ENCODE measurements at places on chromosomes 2 and 18.

- no peak for DNase-seq
Observed at GRCh38 chr2:9143264-9143815, 63.3 kb upstream of the ASAP2 start.

DNA sequence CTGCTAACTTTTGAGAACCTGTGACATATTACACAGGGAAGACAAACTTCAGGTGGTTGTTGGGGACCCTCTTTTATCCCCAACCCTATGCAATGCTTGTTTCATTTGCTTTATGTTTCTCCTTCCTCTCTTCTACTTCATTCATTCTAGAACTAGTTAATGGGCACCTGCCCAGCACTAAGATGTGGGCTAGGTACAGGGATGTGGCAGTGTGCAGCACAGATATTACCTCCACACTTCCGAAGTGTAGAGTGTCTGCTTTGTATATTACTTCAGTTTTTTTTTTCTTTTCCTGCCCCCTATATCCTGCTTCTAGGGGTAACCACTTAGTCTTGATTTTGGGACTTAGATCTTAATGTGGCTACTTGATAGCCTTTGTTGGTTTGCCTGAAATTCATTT, 35.1 kb downstream of the CD28 start:
- DNase-seq = no peak

GRCh38 chr2:22110244-22110651, 986.5 kb downstream of the TDRD15 start:
- DNase-seq = no peak

- DNase-seq = no peak
Observed at GRCh38 chr2:53569957-53570727, 197.5 kb upstream of the CHAC2 start.

GRCh38 chr2:196274387-196274809, 103.0 kb upstream of the STK17B start:
- DNase-seq = peak; percentile 23

DNA sequence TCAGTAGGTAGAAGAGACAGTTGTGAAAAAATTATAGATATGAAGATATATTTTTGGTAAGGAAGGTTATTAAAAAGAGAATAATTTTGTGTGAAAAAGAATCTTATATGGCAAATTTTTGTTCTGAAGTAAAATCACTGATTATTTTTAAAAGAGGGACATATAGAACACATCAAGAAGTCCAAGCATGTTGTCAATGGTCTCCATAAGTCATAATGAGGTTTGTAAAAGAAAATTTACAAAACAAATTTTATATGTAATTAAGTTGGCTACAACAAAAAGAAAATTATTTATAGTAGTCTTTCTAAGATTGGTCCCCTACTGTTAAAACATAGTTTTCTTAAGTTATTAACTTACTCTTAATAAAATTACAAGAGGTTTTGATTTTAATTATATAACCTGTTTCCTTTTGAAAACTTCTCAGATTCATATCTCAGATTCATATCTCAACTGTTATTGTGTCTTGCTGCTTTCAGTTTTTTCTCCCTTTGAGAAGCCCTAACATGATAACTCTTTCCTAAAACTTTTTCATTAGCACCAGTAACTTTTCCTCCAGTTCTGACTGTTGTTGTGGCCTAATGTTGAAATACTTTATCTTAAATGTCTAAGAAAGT, 81.2 kb downstream of the SH3YL1 start:
- no peak for DNase-seq

DNA sequence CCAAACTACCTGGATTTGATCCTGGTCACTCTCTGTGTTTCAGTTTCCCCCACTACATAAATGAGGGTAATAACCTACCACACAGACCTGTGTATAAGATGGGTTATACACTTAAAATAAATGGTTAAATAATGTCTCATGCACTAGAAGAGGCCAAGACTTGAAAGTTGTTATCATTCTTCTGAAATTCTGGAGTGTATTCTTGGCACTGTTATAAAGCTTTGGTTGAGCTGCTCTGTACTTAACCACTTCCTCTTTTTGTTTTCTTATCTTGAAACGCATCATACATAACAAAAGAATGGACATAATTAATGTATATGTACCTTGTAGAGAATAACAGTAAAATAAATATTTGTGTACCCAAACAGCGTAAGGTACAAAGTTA, 281.0 kb downstream of the AFF3 start:
- no peak for DNase-seq

DNA sequence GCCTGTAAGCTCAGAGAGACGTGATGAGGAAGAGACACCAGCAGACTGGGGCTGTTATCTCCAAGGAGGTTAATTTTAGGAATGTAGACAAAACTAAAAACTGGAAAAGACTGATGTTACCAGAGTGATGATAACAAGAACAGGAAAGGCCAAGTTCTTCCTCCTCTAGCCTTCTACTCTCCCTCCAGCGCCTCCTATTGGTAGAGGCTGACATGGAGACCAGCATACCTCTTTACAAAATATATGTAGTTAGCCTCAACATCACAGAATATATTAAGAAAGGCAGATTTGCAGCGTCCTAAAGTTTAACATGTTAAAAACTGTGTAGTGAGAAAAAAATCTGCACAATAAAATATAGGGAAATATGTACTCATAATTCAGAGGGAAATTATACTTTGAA, 66.0 kb downstream of the TCF4 start:
- no peak for DNase-seq

GRCh38 chr18:39348757-39349156, 1783.2 kb upstream of the CELF4 start:
- DNase-seq = no peak

- peak; percentile 52 for DNase-seq
Observed at GRCh38 chr2:222708274-222708710, 36.8 kb downstream of the MOGAT1 start.

- no peak for DNase-seq
Observed at GRCh38 chr2:226403369-226403768, 396.3 kb downstream of the IRS1 start.

- no peak for DNase-seq
Observed at GRCh38 chr2:112714836-112715631, 5.8 kb upstream of the NT5DC4 start.

DNA sequence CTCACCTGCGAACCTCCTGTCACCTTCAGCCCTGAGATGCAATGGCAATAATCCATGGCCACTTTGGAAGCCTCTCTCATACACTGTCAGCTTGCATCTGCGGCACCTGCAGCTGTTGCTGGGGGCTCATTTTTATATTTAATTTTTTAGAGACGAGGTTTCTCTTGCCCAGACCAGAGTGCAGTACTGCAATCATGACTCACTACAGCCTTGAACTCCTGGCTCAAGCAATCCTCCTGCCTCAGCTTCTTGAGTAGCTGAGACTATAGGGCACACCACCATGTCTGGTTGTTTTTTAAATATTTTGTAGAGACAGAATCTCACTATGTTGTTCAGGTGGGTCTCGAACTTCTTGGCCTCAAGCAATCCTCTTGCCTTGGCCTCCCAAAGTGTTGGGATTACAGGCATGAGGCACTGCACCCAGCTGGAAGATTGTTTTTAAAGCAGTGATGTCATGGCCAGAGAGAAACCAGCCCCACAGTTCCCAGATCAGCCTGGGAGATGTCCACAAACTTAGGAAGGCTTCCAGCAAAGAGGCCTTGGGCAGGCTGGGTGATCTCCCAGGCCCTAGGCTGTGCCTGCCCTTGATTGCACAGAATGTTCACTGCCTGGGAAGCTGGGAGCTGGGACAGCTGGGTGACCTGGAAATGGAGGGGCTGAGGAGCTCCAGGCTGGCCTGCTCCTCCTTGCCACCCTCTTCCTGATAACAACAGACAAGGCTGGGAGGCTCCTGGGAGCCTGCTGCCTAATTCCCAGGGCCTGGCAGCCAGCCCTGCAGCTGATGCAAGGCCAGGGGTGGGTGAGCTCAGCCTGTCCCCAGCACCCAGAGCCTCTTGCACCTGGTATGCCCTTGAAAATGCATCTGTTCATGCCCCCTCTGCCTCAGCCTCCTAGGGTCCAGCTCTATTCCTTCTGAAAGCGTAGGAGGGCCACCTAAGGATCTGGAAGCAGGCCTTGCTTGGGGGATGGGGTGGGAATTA, 27.1 kb downstream of the SH2D6 start:
- peak; percentile 8 for DNase-seq

DNA sequence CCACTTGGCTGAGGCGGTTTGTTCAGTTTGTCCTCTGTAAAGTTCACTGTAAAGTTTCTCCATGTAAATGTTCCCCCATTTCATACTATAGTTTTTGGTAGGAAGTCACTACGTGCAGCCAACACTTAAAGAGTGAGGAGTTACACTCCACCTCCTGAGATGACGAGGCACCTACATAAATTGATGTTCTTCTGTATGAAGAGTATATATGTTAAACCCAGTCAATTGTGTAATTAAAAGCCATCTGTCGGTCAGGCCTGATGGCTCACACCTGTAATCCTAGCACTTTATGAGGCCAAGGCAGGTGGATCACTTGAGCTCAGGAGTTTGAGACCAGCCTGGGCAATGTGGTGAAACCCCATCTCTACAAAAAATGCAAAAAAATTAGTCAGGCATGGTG, 7.6 kb downstream of the PIGN start:
- DNase-seq = no peak

DNA sequence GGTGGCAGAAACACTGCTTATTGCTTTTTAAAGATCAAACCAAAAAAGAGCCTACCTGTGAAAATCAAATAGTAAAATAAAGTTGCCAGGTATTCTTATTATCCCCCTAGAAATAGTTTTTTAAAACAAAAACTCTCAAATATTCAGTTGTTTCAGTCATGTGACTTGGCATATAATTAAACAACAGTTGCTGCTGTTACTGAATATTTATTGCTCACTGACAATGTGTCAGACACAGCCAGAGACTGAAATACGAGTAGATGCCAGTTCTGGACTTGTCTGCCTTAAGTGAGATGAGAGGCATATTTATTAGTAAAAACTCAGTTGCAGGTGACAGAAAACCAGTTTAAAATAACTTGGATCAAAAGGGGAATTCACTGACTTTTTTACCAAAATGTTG, 106.0 kb upstream of the RAB12 start:
- no peak for DNase-seq

DNA sequence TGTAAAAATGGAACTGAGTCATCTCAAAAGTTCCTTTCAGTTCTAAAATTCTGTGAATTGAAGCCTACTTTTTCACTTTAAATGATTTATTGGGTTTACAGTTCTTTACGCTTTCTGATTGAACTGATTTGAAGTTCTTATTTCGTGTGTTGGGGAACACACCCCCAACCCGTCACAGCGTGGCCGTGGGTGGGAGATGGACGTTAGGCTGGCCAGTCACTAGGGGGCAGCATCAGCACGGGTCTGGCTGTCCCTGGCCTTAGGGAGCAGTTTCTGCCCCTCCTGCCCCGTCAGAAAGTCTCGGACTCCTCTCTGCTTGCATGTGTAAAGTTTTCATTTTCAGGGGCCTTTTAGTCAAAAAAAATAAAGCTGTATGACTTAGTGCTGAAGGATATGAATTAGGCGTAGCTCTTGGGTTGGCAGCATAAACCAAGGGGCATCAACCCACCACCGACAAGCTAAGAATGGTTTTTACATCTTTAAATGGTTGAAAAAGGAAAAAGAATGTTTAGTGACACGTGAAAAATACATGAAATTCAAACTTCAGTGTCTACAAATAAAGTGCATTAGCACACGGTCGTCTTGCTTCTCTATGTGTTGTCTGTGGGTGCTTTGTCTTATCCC, 63.4 kb downstream of the ZCCHC2 start:
- DNase-seq = peak; percentile 15

DNA sequence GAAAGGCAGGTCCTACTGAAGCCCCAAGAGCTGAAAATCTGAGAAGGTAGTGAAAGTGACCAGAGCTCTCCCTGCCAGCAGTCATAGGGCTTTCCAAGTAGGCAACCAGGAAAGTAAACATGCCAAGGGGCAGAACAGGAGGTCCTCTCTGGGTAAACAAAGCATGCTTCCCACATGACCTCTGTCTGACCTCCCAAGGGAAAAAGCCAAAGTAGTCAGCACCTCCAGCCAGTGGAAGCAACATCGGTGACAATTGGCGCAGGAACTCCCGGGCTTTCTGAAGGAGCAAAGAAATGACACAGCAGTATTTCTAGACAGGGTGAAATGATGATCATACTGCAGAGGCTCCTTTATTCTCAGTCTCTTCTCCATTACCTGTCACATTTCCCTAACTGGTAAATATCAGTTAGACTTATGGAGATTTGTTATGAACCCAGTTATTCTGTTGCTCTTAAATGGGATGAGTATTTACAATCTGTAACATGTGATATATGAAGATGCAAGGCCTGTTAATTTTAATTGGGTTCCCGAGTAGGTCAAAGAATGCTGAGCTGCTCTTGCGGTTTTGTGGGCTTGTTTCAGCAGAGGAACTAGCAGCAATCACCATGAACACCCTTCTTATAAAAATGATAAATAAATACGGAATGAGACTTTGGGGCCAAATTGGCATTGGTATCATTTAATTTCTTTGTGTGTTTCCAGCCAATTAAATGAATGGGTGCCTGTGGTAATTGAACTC, 321.0 kb downstream of the RND3 start:
- DNase-seq = peak; percentile 11

GRCh38 chr2:68774569-68775271, 40.1 kb downstream of the ARHGAP25 start:
- DNase-seq = no peak

GRCh38 chr2:130316596-130316995, 26.1 kb upstream of the IMP4 start:
- no peak for DNase-seq

- no peak for DNase-seq
Observed at GRCh38 chr2:184685999-184686841, 87.9 kb downstream of the ZNF804A start.

DNA sequence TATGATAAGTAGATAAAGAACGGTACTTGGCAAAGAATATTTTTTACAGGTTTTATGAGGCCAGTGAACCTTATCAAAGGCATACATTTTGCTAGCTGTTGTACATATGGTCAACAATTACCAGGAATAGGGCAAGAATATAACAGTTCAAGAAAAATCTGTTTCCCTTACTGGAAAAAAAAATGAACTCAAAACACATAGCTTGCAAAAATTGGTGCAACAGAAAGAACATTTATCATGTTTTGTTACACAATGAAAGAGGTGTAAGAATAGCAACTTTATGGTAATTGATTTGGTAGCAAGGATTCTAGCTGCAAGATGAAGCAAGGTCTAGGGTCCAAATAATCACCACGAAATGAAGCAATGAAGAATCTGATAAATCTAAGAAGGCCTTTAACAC, 41.6 kb downstream of the TTC21B start:
- no peak for DNase-seq

DNA sequence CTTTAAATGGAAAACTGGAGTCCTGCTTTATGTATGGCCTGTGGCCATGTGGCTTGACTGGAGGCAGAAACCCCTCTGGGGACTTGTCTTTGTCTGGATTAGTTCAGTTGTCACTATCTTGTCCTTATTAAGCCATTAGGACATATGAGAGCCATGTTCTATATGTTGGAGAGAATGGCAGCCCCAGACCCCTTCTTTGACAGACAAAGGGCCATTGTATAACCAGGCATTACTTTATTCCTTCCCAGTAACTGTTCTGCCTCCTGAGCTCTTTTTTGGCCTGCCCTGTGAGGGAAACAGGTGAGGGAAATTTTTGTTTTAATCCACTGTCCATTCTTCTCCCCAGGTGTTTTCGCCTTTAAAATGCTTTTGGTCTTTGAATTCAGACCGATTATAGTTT, 43.3 kb downstream of the FSHR start:
- DNase-seq = no peak
